ENCODE measurements at places on chromosomes 3 and 15.

DNA sequence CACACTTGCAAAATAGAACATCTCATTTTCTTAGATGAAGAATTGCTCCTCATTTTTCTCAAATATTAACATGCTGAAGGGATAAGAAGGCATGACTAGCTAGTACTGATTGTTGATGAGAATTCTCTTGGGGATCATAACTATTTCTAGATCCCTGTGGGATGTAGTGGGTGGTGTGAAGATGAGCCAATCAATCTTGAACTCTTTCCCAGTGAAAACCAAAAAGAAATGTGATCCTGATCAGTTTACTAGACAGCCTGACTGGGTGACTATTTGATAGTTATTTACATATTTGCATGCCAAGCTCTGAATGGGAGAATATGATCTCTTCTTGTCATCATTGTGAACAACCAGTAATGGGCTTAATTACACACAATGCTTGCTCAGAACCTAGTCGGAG lies 63.7 kb downstream of the ZIC1 start:
- no peak for DNase-seq

GRCh38 chr3:16064642-16065414 lies 109.7 kb upstream of the GALNT15 start:
- peak; percentile 97 for DNase-seq

- no peak for DNase-seq
Measured at GRCh38 chr3:197518881-197519421, 36.8 kb downstream of the BDH1 start.

DNA sequence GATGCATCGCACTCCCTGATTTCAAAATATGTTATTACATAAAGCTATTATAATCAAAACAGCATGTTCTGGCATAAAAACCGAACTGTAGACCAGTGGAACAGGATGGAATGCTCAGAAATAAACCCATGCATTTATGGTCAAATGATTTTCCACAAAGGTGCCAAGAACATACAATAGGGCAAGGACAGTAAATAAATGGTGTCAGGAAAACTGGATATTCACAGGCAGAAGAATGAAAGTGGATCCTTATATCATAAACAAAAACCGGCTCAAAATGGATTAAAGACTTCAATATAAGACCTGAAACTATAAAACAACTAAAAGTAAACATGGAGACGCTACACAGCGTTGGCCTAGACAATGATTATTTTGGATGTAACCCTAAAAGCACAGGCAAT lies 22.6 kb downstream of the USP50 start:
- peak; percentile 82 for DNase-seq

DNA sequence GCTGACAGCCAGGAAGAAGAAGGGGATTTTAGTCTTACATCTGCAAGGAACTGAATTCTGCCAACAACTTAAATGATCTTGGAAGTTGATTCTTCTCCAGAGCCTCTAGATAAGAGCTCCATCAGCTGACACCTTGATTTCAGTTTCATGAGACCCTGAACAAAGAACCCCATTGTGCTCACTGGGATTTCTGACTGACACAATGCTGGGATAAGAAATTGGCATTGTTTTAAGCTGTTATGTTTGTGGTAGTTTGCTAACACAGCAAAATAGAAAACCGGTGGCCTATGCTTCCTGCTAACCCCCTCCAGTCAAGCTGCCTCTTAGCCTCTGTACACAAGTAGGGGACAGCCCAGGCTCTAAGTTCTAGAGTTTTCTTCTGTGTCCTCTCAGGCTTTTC lies 36.2 kb downstream of the MASP1 start:
- DNase-seq: no peak

DNA sequence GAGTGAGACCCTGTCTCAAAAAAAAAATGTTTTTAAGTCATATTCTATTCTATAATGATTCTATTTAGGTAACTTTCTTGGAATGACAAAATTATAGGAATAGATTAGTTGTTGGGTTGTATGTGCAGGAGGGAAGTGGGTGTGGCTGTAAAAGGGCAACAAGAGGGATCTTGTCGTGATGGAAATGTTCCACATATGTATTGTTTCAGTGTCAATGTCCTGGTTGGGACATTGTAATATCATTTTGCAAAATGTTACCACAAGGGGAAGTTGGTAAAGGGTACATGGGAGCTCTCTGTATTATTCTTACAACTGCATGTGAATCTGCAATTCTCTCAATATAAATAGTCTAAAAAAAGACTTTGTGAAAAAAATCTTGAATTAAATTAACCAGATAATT lies 14.3 kb upstream of the ABHD5 start:
- no peak for DNase-seq

DNA sequence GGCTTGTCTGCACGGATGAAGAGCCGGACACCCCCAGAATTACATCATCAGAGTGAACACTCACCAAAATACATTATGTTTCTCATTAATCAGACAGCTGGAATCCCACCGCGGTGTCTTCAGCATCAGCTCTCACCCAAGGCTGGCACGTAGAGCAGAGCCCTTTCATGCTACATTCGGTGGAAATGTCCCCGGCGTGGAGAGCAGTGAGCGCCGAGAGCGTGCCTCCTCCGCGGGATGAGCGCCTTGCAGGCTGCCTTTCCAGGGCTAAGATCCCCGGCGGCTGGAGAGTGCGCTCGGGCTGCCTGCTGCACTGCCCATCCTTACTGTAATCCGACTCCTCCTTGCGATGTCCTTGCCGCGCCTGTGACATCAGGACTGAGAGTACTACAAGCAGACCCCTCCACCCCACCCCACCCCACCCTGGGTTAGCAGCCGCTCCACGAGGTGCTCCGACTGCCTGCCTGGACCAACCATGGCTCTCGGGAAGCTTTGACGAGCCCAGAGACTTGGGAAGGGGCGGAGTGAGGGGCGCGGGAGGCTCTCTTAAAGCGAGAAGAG lies at the start of gene ZNF385D:
TSS of gene ZNF385D (minus strand) at position 380 of the 561 bp plus-strand sequence. CDS start at position 86, 294 bp downstream.
- DNase-seq: peak; percentile 74

DNA sequence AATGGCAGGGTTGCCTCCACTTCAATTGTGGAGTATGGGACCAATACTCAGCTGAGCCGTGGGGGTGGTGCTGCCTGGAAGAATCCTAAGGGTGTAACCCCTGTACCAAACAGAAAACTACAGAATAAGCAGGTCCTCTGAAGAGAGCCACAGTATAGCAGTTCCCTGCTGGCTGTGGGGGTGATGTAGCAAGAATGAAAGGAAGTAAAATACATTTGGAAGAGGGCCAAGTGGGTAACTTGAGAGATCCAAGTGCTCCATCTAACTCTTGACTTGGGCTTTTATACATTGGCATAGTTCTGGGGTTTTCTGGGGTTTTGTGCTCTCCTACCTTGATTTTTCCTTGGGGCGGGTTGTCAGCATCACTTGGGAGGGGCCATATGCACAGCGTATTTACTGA lies 341.4 kb downstream of the OTOL1 start:
- DNase-seq: no peak

- DNase-seq: no peak
Measured at GRCh38 chr3:102529452-102529851, 94.6 kb downstream of the ZPLD1 start.

- no peak for DNase-seq
Measured at GRCh38 chr3:966341-966740, 126.5 kb upstream of the CNTN6 start.

GRCh38 chr3:159854500-159855124 lies 134.0 kb upstream of the IL12A start:
- peak; percentile 93 for DNase-seq

GRCh38 chr3:106795553-106795952 lies 581.7 kb upstream of the CCDC54 start:
- DNase-seq: no peak

DNA sequence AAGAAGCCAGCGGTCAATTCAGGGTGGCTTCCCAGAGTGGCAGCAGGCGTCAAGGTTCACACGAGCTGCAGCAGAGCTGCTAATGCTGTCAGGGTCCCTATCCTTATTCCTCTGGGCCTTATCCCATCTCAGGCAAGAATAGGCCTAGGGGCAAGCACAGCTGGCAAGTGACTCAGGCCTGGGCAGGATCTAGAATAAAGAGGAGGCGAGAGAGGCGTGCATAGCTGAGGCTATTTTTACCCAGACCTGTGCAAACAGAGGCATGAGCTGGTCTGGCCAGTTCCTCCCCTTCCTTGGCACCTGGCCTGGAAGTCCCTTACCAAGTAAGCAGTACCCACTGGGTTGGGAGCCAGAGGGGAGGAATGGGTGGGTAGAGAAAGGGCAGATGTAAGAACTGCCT lies 12.2 kb upstream of the VIPR1 start:
- no peak for DNase-seq

DNA sequence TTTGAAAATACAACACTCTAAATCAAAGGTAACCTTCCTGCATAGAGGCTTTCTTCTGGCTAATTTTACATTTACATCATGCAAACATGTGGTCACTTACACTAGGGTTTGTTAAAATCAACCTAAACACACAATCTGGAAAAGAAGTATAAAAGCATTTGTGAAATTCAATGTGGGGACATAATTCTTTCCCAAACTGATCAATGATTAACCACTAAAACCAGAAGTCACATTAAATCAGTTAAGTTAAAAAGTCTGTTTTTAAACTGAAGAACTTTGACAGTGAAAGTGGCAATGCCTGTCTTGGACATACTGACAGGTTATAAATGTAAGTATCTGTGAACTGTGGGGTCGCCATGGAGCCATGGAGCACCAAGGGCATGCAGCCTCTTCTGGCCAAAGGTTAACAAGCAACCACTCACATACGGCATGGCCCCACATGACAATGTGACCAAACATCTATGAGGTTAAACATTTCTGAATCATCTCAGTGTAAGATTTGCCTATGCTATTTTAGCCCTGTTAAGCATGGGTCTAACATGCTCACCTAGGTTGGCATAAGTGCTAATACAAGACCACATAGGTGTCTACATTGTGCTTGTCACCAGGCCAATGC lies 278.2 kb downstream of the CTNNB1 start:
- no peak for DNase-seq

DNA sequence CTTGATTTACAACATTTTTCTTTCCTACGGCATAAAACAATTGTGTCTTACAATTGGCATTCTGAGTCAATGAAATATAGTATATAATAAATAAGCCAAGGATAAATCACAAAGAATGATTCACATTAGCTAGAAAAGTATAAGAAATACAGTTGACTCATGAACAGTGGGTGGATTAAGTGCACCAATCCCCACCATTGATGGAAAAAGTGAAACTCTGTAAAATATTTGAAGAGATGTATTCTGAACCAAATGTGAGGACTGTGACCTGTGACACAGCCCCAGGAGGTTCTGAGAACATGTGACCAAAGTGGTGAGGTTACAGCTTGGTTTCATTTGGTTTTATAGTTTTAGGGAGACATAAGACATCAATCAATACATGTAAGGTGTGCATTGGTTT lies 227.5 kb downstream of the ALCAM start:
- no peak for DNase-seq

- no peak for DNase-seq
Measured at GRCh38 chr3:59367150-59367549, 317.3 kb upstream of the CFAP20DC start.

- DNase-seq: peak; percentile 96
Measured at GRCh38 chr15:90680371-90680935, 36.7 kb upstream of the BLM start.

DNA sequence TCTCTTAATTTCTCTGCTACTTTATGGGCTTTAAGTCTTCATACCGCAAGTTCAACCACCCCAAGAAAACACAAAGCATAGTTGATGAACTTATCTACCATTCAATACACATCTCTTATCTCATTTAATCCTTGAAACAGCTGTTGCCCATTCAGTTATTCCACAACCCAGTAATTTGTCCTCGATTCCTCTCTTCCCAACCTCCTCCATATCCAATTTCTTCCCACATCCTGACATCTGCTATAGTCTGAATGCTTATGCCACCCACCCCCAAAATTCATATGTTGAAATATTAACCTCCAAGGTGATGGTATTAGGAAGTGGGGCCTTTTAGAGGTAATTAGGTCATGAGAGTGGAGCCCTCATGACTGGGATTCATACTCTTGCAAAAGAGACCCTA lies 345.4 kb downstream of the ERC2 start:
- no peak for DNase-seq

GRCh38 chr3:185914911-185915629 lies 22.7 kb downstream of the TRA2B start:
- DNase-seq: no peak

DNA sequence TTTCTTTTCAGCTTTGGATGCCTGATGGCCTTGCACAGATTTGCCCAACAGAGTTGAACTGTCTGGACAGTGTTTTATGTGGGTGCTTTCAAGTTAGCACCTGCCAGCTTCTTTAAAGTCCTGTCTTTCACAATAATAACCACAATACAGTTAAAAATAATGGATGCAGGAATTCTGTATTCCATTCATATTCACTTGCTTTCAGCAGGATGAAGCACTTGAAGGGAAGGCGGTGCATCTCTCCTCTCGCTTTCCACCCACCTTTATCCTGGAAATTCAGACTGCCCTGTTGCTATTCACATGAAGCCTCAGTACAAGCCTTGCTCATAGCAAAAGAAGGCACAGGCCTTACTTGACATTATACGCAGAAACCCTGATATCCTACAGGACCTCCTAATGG lies 26.5 kb upstream of the GYG1 start:
- no peak for DNase-seq

GRCh38 chr3:9784965-9785364 lies 7.3 kb downstream of the TADA3 start:
- DNase-seq: no peak

GRCh38 chr3:16146015-16146730 lies 28.3 kb upstream of the GALNT15 start:
- DNase-seq: no peak

DNA sequence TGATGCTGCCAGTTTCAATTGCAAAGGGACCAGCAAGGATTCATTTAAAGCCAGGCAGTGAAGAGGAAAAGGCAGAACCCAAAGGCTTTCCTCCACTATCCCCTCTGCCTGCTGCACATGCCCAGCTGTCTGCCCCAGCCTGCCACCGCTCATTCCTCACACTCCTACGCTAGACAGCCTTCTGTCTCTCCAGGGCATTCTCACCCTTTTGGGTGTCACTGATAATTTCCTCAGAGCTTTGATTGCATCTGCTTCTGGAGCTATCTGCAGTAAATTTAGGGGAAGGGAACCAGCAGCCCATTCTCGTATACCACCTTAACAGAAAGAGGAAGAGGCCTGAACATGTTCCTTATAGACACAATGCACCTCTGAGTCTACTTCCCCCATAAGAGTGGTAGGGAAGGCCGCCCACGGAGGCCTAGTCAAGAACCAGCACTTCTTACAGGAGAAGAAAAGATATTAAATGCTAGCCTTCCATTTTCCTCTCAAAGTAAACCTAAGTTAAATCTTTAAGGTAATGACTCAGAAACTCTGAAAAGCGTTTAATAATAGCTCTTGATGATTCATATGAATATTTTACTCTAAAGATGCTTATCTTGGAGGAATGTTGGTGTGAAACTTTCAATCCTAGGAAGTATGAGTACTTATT lies 20.9 kb downstream of the NUDT16 start:
- peak; percentile 49 for DNase-seq

- peak; percentile 74 for DNase-seq
Measured at GRCh38 chr3:65833761-65834505, 204.8 kb downstream of the MAGI1 start.

- DNase-seq: no peak
Measured at GRCh38 chr3:192858849-192859585, 58.6 kb downstream of the MB21D2 start.

DNA sequence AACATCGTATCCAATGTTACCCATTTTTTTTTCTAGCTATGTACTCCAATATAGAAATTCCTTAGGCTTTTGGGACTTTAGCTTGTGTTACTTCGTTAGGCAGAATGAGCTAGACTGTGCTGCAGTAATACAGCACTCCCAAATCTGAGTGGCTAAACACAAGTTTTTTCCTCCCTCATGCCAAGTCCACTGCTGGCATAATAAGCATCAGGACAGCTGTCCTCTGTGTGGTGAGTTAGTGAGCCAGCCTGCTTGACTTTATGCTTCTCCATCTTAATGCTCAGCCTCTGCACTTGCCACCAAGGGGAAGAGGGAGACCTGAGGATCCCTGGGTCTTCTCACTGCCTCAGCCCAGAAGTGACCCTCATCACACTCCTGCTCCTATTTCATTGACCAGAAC lies 18.2 kb upstream of the ACOX2 start:
- no peak for DNase-seq
